ENCODE measurements at places on chromosomes 2 and 18. TPM values are rescaled to one million over a fixed set of nuclear protein-coding genes. Genes with fewer than 3 reads are reported as not detected.

LMAN1 gene
- 94.5 TPM for polyA plus RNA-seq

CXXC1 gene
- polyA plus RNA-seq, result 85.5 TPM

DNER gene
- 58.5 TPM for polyA plus RNA-seq

HOXD9 gene
- polyA plus RNA-seq, result 87.5 TPM

GRCh38 chr2:190458352-190459107 lies 50.4 kb downstream of the MFSD6 start:
- no peak for DNase-seq

- no peak for DNase-seq
Observed at GRCh38 chr18:74980669-74981068, 228.3 kb downstream of the PTGR3 start.

DNA sequence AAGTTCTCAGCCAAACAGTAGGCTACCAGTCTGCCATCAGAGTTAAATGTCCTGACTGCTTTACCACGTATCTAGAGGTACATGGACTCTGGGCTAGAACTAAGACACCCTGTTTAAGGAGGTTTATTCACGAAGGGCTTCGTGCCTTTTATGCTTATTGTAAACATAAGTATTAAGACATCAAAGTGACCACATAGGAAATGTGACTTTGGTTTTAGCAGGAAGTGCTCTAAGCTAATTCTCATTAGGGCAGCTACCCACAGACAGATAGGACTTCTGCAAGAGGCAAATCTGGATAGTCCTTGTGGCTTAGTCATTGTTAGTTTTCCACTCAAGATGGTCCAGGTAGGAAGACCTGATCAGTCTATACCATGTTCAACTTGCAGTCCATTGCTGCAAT lies 233.3 kb upstream of the MGAT5 start:
- no peak for DNase-seq

DNA sequence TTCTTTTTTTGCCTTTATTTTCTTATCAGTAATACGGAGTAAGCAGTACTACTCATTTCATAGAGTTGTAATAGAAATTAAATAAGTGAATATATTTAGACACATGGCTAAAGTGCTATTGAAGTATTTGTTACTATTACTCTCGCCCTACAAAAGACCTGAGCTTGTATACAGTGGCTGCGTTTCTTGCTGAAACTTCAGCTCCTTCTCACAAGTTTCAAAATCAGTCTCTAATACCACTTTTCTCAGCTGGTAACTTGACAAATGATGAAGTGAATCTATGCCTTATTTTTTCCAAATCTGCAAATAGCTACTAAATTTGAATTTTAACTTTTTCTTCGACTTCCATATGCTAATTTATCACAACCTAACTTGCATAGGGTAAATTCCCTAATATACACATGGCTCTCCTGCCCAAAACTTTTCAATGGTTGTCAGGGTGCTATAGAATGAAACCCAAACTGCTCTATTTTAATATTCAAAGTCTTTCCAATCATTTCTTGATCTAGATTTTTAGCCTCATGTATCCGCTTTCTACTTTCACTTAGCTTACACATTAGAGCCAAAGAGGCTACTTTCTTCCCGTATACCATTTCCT lies 347.8 kb upstream of the GULP1 start:
- DNase-seq, result no peak

GRCh38 chr2:73050121-73050545 lies 21.4 kb downstream of the SFXN5 start:
- DNase-seq, result peak; percentile 5

Data from renal pelvis (tissue), 12 donors.